Stimulated activated CD4-positive, alpha-beta T cell treated with anti-CD3 and anti-CD28 coated beads, Interleukin-2, amount 100 ng/mL, for 4 hours (primary cell): ENCODE measurements at places on chromosomes 7 and 10.

DNA sequence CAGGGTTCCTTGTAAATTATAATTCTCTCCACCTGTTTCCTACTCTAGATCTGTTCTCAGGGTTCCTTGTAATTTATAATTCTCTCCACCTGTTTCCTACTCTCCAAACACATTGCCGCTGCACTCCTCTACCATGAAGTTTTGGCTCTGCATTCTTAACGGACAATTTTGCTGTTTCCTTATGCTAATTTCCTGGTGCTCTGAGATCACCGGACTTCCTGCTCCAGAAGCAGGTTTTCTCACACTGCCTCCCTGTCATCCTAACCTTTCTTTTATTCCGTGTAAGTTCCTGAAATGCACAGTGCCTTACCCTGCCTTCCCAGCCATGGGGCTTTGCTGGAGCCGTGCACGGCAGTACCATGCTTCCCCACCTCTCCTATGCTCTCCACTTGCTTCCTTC, 256.8 kb downstream of the PLXNA4 start:
- no peak for DNase-seq

DNA sequence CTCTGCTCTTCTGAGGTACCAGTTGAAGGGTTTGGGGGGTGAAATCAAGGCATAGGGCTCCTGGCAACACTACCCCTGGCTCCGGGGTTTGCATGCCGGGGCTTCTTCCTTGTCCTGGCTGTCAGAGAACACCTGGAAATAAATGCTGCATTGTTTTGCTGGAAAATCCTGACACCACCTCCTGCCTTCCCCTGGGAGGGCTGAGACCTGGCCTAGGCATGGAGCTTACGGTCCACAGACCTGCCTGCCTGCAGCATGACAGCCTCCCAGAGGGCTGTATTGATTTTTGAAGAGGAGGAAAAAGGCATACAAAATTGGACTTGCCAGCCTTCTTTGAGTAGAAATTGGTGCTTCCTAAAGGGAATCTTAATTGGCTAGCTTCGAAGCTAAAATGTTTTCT, 227.1 kb downstream of the MGMT start:
- no peak for DNase-seq

- no peak for DNase-seq
Observed at GRCh38 chr7:18770822-18771221, 275.3 kb downstream of the HDAC9 start.

DNA sequence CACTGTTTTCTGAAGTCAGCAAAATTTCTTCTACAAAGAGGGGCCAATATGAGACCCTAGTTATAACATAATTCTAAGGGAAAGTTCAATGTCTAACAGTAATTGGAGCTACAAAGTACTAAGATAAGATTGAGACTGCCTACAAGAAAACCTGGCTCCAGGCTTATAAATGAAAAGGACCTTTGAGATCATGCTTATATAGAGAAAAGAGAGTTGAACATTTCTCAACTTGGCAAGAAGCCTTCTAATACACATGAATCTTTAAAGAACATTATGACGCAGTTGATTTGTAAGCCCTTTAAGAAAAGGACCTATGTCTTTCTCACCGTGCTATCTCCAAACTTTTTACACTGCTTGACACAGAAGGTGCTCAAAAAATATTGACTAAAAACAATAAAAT, 87.9 kb downstream of the TPK1 start:
- no peak for DNase-seq

DNA sequence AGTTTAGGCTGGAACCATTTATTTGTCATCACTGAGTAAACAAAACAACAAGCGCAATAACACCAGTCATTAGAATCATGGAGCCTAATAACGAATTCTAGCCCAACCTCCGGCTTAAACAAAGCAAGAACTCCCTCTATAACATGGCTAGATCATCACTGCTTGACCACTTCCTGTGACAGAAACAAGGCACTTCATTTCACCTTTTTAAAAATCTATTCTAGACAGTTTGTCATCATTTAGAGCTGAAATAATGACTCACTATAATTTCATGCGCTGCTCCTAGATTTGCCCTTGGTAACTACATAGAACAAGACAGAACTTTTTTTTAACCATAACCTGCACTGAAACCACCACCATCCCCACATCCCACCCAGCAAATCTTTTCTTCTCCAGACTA, 81.3 kb downstream of the OSBPL3 start:
- no peak for DNase-seq

DNA sequence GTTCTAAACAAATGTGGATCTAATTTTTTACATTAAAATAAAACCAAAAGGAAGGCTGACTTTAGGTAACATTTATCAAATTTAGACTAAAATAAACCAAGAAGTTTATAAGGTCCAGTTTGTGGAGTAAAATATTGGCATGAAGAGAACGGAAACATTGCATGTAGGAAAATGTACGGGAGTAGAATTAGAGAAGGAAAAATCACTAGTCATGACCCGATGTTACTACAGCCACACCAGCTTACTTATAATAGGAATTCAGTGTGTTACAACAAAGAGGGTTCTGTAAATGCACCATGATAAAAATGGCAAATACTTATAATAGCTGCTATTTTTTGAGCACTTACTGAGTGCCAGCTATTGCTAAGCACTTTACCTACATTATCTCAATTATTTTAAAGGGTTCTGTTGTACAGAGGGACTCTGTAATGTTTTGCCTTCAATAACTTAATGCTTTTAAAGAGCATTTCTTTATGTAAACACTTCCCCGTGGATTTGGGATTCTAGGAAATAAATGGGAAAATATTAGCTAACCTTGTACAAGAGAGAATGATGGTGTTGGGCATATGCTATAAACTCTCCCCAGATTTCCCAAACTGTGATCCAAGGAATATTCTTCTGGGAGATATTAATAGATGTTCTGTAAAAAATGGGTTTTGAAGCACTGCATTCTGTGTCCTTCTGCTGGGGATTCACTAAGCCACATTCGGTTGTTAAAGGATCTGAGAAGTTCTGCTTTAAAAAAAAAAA, 296.7 kb downstream of the BBS9 start:
- DNase-seq: no peak

GRCh38 chr10:100928039-100928438, 15.3 kb downstream of the SLF2 start:
- no peak for DNase-seq
